Hematopoietic multipotent progenitor cell treated with erythropoietin and hydrocortisone succinate and interleukin-3 and kit ligand, for 4 days (in vitro differentiated cells): ENCODE measurements at places on chromosomes 6 and 20.
A peak's percentile ranks its signal among the peaks of the same experiment; 100 is the strongest.

GRCh38 chr6:159904497-159904911 lies 13.7 kb downstream of the MAS1 start:
- no peak for DNase-seq

GRCh38 chr6:138774370-138774769 lies 801 bp downstream of the CCDC28A start:
- DNase-seq = no peak

DNA sequence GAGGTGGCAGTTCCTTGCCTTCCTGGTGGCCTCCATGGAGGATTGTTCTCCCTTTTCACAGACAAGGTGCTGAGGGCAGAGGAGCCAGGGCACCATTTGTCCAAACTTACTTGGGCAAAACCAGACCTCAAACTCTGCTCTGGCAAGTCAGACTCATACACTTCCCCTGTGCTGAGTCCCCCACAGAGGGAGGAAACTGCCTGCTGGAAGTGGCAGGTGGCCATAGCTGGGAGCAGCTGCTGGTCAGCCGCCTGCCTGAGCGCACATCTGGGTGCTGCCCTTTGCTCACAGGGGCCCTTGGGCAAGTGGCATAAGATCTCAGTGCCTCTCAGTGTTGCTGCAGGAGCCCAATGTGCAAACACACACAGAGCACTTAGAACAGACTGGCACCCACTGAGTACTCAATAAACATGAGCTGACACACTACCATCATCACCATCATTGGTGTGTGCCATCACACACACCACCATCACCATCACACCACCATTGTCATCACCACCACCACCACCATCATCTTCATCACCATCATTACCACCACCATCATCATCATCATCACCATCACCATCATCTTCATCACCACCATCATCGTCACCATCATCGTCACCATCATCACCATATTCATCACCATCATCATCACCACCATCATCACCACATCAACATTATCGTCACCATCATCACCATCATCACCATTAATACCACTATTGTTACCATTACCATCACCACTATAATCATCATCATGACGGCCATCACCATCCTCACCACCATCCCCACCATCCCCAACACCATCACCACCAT lies 17.6 kb downstream of the NOL4L start:
- no peak for DNase-seq

- peak; percentile 71 for DNase-seq
Observed at GRCh38 chr20:56247954-56248782, at the start of gene MC3R. MC3R (plus strand) TSS chr20:56248732; CDS start chr20:56248844, 112 bp downstream.

DNA sequence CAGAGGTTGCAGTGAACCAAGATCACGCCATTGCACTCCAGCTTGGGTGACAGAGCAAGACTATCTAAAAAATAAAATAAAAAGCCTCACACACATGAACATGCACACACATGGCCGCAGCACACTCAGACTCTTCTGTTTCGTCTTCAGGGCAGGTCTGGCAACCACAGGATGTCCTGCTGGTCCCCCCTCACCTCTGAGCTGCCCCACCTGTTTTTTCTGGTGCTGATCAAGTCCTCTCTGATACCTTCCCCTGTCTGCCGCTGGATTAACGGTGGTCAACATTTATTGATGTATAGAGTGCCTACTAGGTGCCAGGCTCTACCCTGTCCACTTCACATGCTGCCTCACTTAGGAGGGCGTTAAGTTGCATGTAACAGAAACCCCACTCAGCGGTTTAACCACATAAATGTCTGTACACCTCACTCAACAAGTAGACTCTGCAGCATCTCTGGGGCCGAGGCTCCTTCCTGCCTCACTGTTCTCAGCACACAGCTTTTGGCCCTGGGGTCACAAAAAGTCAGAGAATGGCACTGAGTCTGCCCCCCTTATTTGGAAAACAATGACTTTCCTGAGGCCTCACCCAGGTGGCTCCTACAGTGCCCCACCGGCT lies 4.5 kb upstream of the AP5S1 start:
- DNase-seq = no peak

DNA sequence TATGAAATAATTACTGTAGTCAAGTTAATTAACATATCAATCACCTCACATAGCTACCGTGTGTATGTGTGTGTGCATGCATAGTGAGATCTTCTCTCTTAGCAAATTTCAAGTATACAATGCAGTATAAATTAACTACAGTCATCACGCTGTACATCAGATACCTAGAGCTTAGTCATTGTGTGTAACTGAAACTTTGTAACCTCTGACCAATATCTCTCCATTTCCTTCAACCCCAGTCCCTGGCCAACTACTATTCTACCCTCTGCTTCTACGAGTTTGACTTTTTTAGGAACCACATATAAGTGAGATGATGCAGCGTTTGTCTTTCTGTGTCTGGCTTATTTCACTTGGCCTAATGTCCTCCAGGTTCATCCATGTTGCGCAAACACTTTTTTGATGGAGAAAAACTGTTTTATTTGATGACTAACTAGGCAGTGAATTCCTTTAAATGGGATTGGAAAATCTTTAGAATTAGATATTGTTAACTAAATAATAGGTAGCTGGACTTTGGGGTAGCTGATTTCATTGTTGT lies 459.5 kb downstream of the DHX35 start:
- no peak for DNase-seq

DNA sequence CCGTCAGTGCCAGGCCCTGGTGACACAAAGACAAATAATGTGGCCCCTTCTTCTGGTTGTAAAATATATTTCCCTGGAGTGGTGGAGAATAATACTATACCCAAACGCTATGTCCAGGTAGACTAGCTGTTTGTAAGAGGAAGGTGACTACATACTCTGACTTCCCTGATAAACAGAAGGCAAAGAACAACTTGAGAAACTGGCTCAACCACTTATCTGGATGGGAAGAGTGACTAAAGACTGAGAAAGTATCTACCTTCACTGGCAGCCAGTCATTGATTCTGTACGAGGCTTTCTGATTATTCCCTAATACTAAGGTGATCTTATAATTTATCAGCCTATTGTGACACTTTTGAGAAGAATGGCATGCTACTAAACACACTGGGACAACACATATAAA lies 569.7 kb downstream of the EPHA7 start:
- no peak for DNase-seq

DNA sequence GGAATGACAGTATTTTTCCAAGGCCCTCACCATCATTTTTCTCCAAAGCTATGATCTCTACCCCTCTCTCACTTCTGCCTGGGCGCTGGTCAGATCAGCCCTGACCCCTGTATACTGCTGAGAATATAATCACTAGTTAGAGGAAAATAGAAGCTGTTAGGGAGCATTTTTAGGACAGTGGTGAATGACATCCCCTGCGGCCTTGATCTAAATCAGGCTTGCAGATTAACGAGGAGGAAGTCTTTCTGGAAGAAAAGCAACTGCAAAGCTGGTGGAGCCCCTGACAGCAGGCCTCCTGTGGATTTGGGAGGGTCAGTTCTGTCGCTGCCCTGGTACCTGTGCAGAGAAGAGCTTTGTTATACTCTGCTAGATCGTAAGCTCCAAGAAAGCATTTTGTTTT lies 107.9 kb downstream of the RPP40 start:
- no peak for DNase-seq

DNA sequence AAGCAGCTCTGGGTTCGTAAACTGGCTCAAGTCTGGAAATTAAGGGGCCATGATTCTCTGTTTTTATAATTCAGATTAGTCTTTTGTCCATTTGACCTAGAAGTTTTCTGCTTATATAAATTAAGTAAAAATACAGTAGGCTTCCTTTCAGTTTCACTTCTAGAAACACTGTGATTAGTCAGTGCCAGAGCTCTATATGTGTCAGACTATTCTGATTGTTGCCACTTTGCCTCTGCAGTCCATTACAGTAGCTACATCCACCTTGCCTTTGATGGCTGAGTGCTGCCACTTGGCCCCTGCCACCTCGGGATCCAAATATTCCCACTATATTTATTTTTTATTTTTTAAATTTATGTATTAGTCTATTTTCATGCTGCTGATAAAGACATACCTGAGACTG lies 7.9 kb downstream of the ZC2HC1B start:
- no peak for DNase-seq

DNA sequence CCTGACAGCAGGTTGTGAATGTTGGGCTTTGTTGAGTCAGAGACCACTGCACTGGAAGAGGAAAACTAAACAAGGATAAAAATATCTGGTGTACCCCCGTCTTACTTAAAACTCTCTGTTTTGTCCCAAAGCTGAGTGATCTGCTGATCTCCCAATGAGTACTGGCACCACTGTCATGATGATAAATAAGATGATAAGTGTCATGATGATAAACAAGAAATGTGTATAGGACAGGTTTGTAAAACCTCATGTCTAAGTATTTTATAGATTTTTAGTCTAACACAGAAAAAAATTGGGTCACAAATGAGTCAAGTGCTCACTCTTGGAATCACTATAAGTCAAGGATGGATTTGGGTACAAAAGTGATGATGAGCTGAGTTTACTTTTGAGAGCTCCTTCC lies 8.5 kb upstream of the SIM1 start:
- no peak for DNase-seq

- DNase-seq = no peak
Observed at GRCh38 chr6:133757335-133757734, 131.6 kb upstream of the TCF21 start.

GRCh38 chr6:16657768-16658167 lies 103.5 kb downstream of the ATXN1 start:
- no peak for DNase-seq

DNA sequence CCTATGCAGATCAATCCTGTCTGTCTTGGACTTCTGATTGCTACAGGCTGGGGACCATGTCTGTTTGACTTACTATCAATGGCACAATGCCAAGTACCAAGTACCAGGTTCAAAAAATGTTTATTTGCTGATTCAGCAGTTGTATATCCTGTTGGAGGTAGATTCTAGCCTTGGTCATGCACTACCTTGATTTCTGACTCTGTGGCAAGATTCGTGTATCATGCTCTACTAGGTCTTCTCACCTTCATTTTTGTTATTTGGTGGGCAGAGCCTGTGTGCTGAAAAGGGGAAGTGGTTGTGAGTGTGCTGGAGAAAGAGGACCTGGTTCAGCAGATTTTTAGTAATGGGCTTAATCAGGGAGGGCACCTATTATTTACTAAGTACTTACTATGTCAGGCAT lies 192.4 kb upstream of the MYLIP start:
- peak; percentile 82 for DNase-seq

DNA sequence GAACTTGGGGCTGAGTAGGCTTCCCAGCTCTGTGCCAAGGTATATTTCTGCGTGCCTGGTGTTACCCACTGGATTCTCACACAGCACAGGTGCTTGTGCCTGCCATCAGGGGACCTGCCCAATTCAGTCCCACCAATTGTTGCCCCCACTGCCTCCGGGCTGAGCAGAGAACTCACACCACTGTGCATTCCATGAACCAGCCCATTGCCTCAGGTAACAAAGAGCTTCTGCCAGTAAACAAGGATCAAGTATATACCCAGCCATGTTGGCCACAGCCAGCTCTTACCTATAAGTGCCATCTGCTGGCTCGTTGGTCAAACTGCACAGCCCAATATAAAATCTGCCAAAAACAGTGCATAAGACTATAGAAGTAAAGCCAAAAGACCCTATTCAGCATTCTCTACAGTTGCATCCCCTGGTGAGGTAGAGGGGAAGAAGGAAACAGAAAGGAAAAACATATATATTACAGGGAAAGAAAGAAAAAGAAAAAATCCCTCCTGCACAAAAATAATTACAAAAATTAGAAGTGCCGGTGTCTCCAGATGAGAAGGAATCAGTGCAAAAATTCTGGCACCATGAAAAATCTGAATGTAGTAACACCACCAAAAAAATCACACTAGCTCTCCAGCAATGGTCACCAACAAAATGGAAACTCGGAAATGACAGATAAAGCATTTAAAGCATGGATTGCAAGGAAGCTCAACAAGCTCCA lies 241.4 kb downstream of the IBTK start:
- peak; percentile 73 for DNase-seq

DNA sequence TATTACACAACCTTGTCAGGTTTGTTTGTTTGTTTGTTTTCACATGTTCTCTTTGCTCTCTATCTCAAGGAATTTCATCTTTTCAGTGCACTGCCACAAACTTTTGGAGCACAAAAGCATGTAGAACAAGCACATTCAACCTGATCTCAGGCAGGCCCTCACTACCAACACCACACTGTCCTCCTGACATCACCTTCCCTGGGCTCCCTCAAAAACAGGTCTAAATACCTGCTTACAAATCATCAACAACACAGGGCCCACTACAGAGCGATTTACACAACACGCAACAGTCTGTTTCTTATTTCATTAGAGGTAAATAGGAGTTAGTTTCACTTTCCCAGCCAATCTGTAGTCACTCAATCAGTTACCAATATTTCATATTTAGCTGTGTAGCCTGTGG lies 241.4 kb downstream of the EPHA7 start:
- DNase-seq = no peak

GRCh38 chr6:16137451-16137801 lies 8.5 kb downstream of the MYLIP start:
- no peak for DNase-seq

DNA sequence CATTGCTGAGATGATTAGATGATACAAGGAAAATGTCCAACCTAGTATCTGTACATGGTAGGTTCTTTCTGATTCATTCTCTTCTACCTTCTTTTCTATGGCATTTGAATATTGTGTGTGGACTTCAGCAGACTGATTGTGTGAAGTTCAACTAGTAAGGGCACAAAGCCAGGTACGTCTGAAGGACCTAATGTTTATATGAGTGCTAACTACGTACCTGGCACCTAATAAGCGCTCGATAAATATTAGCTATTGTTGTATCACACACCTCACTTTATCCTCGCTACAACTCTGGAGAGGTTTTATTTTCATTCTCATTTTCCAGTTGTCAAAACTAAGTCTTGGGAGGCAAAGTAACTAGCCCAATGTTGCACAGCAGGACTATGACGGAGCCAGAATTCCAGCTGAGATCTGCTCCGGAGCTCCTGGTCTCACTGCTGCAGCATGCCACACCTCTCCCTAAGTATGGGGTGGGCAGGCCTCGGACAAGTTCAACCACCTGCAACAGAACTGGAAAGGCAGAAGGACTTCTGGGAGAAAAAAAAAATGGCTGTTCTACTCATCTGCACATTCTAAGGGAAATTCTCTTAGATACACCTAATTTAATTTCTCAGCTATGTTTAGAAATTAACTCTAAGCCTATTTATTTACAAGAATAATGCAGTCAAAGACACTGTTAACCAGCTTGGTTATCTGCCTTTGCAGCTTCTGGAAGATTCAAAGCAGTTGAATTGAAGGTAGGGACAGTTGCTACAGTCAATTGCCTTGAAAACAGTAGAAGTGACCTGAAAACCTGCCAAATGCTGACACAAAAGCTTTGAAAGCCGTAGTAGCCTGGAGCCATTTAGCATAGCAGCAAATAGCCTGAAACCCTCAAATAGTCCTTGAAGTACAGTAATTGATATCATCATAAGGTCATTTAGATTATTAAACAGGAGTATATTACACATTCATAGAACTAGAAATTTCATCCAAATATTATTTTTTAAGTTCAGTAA lies 165.0 kb downstream of the PDE7B start:
- no peak for DNase-seq

- DNase-seq = no peak
Observed at GRCh38 chr6:162181111-162181510, 546.5 kb downstream of the PRKN start.

- no peak for DNase-seq
Observed at GRCh38 chr6:33837971-33838665, 34.3 kb upstream of the MLN start.

GRCh38 chr6:152004896-152005295 lies 197.4 kb downstream of the ESR1 start:
- no peak for DNase-seq

GRCh38 chr20:48609491-48609978 lies 218.3 kb downstream of the PREX1 start:
- DNase-seq = no peak

GRCh38 chr6:47235421-47235820 lies 74.3 kb downstream of the TNFRSF21 start:
- no peak for DNase-seq
